ENCODE measurements at places on chromosomes 12 and 14.

DNA sequence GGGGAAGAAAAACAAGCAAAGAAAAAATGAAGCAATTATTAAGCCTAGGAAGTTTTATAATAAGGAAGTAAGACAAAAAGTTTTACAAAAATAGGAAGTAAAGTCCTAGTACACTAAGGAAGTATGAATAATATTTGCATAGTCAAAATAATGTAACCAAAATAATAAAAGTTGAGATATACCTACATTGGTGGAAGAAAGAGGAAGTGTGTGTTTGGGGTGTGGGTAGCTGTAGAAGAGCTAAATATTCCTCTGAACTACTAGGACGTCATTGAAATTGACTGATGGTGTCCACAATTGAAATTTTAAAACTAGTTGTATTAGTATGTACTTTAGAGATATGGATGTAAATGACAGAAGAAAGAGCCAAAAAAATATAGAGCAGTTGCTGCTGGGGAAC lies 228.4 kb upstream of the OTX2 start:
- DNase-seq: no peak

- DNase-seq: no peak
Observed at GRCh38 chr12:47302111-47302671, 222.4 kb upstream of the AMIGO2 start.

- DNase-seq: no peak
Observed at GRCh38 chr12:112685321-112685720, 106.2 kb upstream of the RPH3A start.

- no peak for DNase-seq
Observed at GRCh38 chr12:114876968-114877680, 193.1 kb upstream of the TBX3 start.

- no peak for DNase-seq
Observed at GRCh38 chr14:89445273-89445973, 28.4 kb upstream of the FOXN3 start.

GRCh38 chr12:77273898-77274297 lies 208.5 kb upstream of the E2F7 start:
- DNase-seq: no peak

GRCh38 chr14:29521526-29522137 lies 406.0 kb downstream of the PRKD1 start:
- DNase-seq: peak; percentile 9

DNA sequence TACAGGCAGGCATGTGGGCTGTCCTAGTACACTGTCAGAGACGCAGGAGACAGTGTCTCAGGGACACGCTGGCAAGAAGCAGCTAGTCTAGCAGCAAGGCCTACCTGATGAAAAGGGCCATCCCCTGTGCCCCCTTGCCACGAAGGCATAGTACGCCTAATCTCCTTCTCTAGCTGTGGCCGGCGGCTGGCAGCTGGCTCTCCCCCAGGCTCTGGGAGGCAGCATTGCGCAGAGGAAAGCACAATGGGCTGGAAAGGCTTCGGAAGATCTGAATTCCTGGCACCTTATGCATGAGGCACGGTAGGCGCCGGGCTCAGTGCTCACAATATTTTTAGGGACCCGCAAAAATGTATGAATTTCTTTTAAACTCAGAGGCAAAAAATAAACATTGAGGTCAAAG lies 16.0 kb upstream of the PLEKHH1 start:
- DNase-seq: no peak

Measured in HTR-8/SVneo (cell line).